Activated effector memory CD4-positive, alpha-beta T cell treated with Interleukin-2 at 50 U/mL for 16 hours (primary cell): ENCODE measurements at places on chromosomes 5 and 9.

DNA sequence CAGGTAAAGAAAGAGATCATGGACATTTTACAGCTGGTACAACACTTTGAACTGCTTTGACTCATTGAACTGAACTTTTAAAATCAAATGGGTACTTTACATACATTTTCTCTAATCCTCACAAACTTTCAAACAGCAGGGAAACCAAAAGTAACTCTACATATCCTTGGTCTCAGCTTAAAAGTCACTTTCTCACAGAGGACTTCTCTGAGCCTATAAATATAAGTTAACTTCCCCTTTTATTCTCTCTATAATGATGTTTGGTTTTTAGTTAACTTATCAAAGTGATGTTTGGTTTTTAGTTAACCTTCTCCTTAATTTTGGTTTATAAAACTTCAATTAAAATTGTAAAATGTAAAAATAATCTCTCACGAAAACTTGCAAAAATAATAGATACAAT, 209.8 kb downstream of the MCTP1 start:
- no peak for DNase-seq

- no peak for DNase-seq
Observed at GRCh38 chr9:121927636-121928035, 165.5 kb downstream of the TTLL11 start.

- no peak for DNase-seq
Observed at GRCh38 chr9:5825895-5826622, 6.9 kb downstream of the ERMP1 start.

DNA sequence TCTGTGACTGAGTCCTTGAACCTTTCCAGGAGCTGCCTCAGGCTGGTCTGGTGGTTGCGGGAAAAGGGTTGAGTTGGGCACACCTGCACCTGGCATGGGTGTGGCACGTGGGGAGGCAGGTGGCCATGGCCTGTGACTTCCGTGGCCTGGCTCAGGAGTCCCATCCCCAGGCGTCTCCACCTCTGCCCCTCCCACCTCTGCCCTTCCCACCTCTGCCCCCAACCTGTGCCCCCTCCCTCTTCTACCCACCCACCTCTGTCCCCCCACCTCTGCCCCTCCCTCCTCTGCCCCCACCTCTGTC, 1.9 kb upstream of the QRFP start:
- DNase-seq: no peak

- no peak for DNase-seq
Observed at GRCh38 chr5:147057051-147057450, 177.8 kb upstream of the STK32A start.

DNA sequence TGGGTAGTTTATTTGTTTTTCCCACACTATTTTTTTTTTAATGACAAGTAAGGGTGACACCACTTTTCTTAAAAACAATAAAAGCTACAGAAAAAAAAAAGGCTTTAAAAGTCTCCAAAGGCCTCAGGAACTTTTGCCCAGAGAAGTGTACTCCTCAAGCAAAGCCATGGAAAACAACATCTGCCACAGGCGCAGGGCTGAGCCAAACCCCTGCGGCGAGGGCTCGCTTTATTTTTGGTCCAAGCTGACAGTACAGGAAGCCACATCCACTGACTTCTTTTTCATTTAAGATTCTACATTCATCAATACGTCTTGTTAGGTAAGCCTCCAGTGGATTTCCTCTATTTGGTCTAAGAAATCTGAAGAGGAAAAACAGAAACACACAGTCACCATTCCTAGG, 51.9 kb upstream of the IFNK start:
- no peak for DNase-seq

- no peak for DNase-seq
Observed at GRCh38 chr9:124356745-124357390, 58.4 kb downstream of the PSMB7 start.

DNA sequence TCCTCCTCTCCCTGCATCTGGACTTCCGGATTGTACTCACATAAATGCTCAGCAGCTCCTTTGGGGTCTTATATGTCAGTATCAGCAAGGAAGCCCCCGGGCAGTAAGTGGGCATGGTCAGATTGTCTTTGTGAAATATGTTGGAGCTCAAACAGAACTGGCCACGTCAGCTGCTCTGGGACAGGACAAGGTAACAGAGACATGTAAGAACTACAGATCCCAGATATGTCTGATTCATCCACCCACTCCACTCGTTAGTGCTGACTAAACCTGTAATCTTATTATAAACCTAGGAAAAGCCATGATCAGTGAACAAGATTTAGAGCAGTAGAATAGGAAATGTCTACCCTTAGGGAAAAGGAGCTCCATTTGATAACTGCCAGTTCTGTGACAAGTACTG, 561.8 kb downstream of the CETN3 start:
- DNase-seq: no peak

DNA sequence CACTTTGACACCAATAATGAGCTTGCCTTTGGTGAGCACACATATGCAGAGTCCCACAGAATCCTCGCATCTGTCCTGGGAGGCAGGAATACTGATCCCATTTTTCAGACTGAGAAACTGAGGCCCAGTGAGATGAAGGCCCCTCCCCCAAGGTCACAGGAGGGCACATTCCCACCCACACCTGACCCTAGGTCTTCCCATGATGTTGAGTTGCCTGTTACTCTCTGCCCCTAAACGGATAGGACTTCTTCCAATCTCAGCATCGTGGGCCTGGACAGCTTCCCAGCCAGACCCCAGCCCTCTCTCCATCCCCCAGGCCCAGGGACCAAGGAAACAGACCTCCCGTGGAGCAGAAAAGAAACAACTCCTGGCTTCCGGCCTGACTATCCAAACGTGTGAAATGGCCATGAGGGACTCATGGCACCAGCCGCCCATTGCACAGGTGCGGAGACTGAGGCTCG, 877 bp downstream of the SH3GLB2 start:
- DNase-seq: no peak

DNA sequence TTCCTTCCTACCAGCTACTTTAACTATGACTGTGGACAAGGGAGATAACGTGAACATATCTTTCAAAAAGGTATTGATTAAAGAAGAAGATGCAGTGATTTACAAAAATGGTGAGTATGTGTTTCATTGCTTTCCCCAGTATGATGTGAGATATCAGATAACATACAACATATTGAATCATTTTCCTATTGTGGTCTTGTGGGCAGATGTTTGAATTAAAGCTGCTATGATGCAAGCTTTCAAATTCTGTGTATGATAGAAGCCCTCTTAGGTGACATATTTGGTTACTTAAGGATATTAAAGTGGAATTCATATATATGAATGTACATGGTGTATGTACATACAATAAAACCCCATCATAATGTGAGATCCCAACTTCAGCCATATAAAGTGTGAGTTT, 59.5 kb downstream of the TEK start:
- no peak for DNase-seq

DNA sequence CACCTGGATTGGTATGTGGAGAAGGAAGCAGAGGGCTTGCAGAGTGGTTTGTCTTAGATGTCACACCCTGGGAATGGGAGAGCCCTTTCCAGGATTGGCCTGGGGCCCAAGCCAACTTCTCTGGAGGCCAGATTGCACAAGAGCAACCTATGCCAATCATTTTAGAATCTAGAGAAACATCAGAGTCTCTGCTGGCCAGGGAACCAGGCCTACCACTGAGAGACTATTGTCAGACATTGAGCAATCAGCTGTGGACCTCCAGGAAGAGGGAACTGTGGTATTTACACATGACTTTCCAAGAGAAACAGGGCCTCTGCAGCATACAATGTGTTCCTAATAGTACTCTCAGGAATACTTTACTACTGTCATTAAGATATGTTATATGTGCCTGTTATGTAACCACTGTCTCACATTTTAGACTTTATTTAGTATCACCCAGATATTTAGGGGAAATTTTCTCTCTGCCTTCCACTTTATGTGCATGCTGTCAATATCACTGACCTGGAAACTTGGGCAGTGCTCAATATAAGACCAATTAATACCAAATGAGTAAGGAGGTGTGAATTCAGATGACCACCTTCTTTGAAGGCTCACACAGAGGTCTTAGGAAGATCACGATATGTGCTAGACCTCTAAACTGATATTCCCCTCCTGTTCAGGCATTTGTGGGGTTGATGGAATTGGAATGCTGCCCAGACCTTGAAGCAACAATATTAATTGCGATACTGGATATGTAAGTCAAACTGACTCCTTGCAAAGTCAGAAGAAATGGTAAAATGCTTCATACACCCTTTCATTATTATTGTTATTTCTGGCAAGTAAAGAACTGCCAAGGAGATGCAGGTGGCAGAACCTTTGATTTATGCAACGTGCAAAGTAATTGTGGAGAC, 20.5 kb upstream of the CCL28 start:
- no peak for DNase-seq

DNA sequence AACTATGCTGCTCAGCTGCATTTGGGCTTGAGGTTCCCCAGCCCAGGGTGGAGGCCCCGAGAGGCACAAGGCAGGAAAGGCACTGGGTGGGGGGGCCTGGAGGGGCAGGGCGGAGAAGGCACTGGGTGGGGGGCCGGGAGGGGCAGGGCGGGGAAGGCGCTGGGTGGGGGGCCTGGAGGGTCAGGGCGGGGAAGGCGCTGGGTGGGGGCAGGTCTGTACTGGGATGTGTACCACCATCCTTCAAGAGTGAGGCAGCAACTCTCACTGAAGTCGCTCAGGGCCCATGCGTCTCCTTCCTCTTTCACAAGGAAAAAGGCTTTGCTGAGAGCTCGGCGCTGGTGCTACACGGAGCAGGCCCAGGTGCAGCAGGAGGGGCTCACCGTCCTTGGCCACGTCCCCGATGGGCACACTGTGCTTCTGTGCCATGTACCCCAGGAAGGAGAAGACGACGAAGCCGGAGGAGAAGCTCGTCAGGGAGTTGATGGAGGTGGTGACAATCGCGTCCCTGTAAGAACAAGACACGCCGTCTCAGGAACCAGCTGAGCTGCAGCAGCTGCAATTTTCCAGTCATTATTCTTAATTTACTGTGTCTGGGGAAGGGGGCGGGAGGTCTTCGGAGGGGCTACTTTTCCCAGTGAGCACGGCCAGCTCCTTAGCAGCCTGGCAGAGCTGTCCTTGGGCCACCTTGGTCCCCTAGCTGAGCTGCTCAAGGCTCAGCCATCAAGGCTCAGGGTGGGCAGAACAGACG, 30.8 kb downstream of the SLC6A3 start:
- no peak for DNase-seq

DNA sequence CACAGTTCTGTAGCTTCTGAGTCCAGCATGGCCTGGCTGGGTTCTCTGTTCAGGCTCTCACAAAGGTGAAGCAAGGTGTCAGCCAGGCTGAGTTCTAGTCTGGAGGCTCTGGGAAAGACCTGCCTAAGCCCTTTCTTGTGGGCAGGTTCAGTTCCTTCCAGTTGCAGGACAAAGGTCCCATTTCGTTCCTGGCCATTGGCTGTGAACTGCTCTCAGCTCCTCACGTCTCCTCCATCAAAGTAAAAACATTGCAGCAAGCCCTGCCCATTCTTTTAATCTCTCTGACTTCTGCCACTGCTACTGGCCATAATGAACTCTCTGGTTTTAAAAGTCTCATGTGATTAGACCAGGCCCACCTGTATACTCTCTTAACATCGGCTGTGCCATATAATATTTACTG, 61.6 kb upstream of the BARX1 start:
- no peak for DNase-seq
